ENCODE measurements at places on chromosomes 5 and 9.

DNA sequence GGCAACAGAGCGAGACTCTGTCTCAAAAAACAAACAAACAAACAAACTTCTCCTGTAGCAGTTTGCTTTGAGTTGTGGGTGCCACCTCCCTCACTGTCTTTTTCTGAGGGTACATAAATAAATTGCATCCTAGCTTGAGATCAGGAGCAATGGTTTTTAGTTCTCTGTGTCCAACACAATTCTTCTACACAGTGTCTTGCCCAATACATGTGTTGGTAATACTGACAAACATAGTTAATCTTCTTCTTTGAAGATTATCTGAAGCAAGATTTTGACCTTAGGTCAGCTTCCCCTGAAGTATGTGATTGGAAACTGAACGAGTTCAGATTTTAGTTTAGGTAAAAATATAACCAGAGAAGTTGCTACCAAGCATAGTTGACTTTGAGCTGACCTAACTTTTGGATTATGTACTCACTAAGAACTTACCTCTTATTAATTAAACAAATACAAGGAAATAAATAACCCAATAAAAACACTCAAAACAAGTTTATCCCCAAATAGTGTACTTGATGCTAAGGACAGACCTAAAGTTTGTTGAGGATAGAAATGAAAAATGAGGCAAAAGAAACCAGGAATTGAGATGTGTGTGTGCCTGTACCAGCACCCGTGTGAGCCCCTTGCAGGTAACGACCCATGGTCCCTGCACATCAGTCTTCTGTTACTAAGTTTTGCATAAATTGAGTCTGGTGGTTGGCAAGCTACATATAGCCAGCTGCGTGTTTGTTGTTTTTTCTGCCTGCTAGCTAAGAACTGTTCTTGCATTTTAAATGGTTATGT lies 16.2 kb downstream of the TJP2 start:
- no peak for DNase-seq

- DNase-seq = peak; percentile 44
Observed at GRCh38 chr9:128025736-128026135, 41.4 kb downstream of the NAIF1 start.

DNA sequence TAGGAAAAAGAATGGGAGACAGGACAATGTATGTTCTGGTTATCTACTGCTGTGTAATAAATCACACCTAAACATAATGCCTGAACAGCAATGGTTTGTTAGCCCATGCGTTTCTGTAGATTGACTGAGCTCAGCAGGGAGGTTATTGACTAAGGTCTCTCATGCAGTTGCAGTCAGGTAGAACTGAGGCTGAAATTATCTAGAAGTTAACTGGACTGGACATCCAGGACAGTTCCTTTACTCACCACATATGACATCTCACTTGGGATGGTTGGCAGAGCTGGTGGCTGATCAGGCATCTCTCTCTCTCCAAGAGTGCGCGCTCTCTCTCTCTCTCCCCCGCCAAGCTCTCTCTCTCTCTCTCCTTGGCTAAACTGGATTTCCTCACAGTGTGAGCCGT lies 8.9 kb upstream of the FOXB2 start:
- DNase-seq = no peak

- DNase-seq = no peak
Observed at GRCh38 chr5:91179018-91179417, 204.1 kb downstream of the ARRDC3 start.

GRCh38 chr9:90839183-90839728 lies 37.6 kb downstream of the SYK start:
- no peak for DNase-seq

DNA sequence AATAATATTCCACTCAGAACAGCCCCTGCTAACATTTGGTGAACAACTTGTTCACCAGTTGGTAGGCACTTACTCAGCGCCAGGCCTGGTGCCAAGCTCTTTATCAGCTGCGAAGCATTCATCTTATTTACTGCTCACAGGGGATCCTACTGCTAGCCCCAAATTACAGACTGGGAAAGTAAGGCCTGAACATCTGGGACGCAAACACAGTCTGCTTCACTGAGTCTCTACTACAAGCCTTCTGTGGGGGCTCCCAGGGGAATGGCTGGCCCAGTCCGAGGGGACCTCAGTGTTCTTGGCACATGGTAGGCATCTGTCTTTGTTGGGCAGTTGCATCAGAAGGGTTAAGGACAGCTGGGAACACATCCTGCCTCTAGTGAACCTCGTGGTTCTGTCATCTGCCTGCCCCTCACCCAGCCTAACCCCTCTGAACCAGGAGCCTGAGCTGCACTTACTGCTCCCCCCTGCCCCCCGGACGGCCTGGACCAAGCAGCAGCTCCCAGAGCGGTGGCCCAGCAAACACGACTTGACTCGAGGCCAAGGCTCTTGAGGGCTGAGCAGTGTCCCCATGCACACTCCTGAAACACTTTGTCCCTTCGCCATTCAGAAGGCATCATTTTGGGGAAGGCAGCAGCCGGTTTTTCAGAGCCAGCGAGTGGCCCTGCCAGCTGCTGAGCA lies at the start of gene PHYHD1:
TSS of gene PHYHD1 (plus strand) at position 602 of the 678 bp plus-strand sequence. CDS start 1,342 bp downstream, outside the sequence.
- DNase-seq = no peak

- DNase-seq = no peak
Observed at GRCh38 chr5:36198281-36198680, 43.4 kb downstream of the NADK2 start.

GRCh38 chr9:68966496-68966944 lies 47.4 kb downstream of the PRKACG start:
- no peak for DNase-seq

- no peak for DNase-seq
Observed at GRCh38 chr9:80649001-80649420, 1040.3 kb downstream of the TLE1 start.

DNA sequence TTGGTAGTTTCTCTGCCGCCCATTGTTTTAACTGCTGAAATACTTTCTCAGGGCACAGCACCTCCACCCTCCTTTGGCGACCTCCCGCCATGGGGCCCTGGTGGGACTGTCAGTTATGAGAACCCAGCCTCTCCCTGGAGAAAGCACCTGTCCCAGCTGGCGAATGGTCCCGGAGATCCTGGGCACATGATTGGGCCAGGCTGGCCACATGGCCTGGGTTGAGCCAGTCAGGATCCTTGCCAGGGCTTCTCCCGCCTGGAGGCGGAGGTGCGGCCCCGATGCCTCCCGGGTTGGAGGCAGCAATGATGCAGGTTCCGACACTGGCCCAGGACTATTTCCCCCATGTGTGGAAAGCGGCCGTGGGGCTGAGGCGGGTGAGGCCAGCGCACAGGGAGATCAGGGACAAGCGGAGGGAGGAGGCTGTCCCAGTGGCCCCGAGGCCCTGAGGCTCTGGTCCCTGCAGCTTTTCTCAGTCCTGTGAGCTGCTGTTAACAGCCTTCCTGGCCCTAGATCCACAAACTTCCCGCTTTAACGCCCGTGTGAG lies 13.6 kb downstream of the UNC5A start:
- DNase-seq = no peak

- DNase-seq = no peak
Observed at GRCh38 chr5:134084570-134084969, 29.9 kb upstream of the TCF7 start.

DNA sequence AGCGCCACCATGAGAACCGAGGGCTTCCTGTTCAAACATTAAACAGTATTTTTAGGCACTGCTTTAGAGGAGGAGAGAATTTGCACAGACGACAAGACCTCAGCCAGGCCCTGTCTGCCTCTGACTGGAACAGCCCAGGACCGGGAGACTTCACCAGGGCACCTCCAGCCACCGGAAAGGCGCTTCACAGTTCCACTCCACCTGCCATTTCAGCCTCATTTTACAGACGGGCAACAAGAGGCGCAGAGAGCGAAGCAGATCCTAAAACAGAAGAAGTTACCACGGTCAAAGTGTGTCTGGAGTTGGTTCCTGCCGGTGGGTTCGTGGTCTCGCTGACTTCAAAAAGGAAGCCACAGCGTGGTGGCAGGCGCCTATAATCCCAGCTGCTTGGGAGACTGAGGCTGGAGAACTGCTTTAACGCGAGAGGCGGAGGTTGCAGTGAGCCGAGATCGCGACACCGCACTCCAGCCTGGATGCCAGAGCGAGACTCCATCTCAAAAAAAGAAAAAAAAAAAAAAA lies 28.4 kb downstream of the COL23A1 start:
- no peak for DNase-seq

GRCh38 chr5:26955161-26955560 lies 83.2 kb downstream of the CDH9 start:
- no peak for DNase-seq

DNA sequence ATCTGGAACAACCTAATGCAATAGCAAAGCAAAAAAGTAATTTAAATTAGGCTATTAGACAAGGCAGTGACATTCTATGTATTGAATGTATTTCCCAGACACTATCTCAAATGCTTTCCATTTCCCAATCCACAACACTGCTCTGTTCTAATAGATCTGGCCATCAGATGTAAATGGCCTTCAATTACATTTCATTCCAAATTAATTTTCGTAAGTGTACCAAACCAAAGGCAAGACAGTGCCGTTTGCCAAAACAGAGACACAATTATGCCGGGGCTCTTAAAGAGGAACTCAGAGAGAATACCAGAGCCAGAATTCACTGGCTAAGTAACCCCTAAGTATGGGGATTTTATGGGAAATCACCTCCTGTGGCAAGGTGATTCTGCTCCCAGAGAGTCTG lies 63.1 kb downstream of the GNAQ start:
- DNase-seq = no peak

DNA sequence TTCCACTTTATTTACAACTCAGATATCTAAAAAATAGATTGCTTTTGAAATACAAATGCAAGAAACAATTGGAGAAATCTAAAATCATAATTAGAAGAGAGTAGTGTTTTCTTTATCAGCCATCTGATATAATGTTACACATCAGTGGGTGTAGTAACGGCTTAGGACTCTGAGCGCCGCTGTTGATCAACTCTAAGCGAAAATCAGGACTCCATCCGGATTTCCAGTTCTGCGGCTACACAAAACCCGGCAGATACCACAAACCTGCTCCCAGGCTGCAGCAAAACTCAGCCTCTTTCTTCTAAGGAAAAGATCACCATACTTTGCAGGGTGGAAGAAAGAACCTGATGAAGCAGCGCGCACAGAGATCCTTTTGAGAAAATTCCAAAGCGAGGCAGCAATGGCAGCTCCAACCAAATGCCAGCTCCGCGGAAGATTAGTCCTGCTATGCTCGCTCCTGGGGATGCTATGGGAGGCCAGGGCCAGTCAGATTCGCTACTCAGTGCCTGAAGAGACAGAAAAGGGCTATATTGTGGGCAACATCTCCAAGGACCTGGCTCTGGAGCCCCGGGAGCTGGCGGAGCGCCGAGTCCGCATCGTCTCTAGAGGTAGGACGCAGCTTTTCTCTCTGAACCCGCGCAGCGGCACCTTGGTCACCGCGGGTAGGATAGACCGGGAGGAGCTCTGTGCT lies at the start of gene PCDHGA9:
TSS of gene PCDHGA9 (plus strand) at position 226 of the 691 bp plus-strand sequence. CDS start at position 401, 175 bp downstream.
- no peak for DNase-seq

GRCh38 chr9:131715906-131716305 lies 24.0 kb downstream of the RAPGEF1 start:
- DNase-seq = no peak

- DNase-seq = no peak
Observed at GRCh38 chr5:79544131-79544530, 30.2 kb upstream of the HOMER1 start.

- no peak for DNase-seq
Observed at GRCh38 chr9:135552021-135552697, 6.2 kb downstream of the OBP2A start.

DNA sequence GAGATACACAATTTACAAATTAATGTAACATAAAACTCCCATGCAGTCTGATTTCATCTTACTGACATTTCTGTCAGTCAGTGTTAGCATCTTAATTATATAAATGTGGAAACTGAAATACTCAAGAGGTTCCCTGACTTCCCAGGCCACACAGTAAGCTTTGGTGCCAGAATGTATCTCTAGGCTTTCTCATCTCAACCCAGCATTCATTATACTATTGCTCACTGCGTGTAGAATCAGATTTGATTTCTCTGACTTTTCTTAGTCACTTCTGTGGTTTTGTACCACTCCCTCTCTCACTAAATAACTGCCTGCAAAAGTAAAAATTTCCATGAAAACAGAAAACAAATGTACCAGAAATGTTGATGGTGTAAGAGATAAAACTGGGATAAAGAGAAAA lies 31.7 kb upstream of the CDKN2B start:
- no peak for DNase-seq

GRCh38 chr5:66443462-66444130 lies 152.6 kb upstream of the MAST4 start:
- no peak for DNase-seq

- DNase-seq = no peak
Observed at GRCh38 chr5:98368141-98368540, 405.3 kb upstream of the RGMB start.

GRCh38 chr9:34741628-34742027 lies 31.7 kb upstream of the CCL21 start:
- DNase-seq = no peak

DNA sequence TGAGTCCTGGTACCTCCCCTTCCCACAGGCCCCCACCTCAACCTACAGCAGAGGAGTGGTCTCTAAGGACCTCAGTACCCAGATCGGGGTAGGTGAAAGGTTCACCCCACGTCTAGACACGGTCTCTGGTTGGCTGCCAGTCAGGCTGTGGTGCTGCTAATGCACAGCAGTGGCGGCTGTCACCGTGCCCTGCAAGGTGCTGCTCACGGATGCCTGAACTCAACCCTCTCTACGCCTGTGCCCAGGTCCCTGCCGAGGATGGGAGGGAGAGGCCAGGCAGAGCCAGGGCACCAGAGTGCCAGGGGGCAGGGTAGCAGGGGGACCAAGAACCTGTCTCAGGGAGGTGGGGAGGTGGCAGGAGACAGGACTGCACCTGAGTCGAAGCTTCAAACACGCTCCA lies 14.3 kb downstream of the IER5L start:
- no peak for DNase-seq

DNA sequence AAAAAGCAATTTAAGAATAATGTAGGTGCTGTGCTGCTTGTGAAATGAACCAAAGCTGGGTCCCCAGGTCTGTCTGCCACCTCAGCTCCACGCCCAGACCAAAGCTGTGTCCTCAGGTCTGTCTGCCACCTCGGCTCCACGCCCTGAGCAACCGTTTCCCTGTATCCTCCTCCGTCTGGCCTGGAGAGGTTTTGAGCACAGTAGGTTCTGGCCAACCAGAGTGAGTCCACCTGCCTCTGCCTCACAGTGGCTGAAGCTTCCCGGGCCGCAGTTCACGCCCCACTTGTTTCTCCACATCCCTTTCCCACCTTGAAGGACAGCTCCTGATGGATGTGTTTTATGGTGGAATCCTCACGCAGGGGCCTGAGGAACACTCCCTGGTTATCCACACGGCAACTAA lies 120.5 kb downstream of the ADAMTS2 start:
- DNase-seq = no peak

GRCh38 chr5:181190711-181191525 lies 14.1 kb downstream of the TRIM7 start:
- peak; percentile 60 for DNase-seq

DNA sequence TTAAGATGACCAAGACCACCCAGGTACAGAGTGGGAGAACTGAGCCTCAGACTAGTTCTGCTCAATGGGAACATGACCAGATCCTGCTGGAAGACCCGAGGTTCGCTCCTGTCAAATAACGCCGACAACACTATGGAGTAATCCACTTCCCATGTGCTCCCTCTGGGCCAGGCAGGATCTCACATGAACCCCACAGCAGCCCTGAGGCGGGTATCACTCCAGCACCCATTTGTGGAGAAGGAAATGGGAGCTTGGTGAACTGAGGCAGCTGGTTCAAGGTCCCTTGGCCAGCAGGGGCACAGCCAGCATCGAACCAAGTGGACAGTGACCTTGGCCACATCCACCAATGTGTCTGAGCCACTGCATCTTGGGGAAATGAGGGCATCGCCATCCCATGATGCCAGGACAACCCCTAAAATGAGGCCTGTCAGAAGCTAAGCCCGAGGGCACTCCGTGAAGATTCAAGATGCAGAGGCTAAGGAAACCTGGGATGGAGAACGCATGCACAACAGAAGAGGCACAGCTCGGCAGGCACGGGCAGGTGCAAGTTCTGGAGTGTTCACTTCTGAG lies 8.5 kb downstream of the ANKS6 start:
- no peak for DNase-seq
